Activated CD4-positive, alpha-beta T cell treated with anti-CD3 and anti-CD28 coated beads for 1 hour (primary cell): ENCODE measurements at places on chromosomes 4 and X.

- DNase-seq: no peak
Measured at GRCh38 chr4:86961605-86962295, 26.9 kb downstream of the AFF1 start.

DNA sequence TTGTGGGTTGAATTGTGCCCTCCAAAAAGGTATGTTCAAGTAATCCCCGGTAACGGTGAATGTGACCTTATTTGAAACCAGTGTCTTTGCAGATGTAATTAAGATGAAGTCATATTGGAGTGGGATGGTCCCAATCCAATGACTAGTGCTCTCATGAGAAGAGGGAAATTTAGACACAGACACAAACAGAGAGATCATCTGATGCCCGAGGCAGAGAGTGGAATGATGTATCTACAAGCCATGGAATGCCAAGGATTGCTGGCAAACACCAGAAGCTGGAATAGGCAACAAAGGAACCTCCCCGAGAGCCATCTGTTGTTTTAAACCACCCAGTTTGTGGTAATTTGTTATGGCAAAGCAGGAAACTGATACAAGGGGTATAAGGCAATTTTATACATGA lies 35.1 kb downstream of the RPS6KA3 start:
- no peak for DNase-seq

- DNase-seq: no peak
Measured at GRCh38 chr4:8699063-8699385, 106.5 kb downstream of the CPZ start.

- no peak for DNase-seq
Measured at GRCh38 chr4:77538574-77539157, 67.0 kb upstream of the CXCL13 start.
